ENCODE measurements at places on chromosomes 12 and 14.

GRCh38 chr14:37116933-37117849 is 55.2 kb downstream of the SLC25A21 start:
- DNase-seq: no peak

DNA sequence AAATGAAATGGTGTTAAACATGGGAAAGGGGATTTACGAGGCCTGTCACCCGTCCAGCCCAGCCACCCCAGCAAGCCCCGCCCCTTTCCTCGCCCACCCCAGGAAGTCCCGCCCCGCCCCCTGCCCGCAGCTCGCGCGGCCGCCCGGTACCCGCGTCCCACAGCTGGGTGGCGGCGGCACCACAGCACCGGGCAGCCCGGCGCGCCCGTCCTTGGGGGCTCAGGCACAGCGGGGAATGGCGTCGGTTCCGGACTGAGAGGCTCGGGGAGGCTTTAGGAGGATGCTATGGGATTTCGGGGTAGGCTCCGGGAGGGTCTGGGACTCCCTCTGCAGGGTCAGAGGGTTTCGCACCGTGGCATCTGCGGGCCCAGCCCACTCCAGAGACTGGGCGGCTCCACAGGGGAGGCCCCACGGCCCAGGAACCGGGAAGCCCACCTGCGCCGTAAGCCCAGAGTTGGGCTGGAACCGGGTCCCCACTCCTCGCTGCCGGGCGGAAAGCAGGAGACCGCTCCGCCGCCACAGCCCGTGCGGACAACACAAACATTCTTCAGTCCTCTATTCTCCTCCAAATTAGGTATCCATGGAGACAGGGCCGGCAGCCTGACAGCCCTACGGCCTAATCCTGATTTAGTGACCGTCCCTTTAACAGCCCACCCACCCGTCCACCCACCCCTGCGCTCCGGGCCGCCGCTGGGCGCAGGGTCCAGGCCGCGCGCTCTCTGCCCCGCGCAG is 1.4 kb downstream of the FIGNL2 start:
- peak; percentile 39 for DNase-seq

GRCh38 chr14:30402846-30403245 is 156.1 kb upstream of the G2E3 start:
- DNase-seq: no peak

DNA sequence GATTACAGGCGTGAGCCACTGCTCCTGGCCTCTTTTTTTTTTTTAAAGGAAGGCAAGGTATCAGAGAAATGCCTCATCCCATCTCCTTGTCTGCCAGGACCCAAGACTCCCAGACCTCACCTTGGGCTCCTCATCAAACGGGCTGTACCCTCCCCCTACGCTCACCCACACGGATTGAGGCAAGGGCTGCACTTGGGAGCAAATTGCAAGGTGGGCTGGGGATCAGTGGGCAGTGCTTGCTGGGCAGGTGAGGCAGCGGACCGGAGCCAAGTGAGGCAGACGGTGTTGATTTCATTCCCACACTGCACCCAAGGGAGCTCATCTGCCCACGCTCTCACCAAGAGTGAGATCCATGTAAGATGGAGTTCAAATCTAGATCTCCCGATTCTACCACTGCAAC is 41.0 kb upstream of the DICER1 start:
- no peak for DNase-seq

DNA sequence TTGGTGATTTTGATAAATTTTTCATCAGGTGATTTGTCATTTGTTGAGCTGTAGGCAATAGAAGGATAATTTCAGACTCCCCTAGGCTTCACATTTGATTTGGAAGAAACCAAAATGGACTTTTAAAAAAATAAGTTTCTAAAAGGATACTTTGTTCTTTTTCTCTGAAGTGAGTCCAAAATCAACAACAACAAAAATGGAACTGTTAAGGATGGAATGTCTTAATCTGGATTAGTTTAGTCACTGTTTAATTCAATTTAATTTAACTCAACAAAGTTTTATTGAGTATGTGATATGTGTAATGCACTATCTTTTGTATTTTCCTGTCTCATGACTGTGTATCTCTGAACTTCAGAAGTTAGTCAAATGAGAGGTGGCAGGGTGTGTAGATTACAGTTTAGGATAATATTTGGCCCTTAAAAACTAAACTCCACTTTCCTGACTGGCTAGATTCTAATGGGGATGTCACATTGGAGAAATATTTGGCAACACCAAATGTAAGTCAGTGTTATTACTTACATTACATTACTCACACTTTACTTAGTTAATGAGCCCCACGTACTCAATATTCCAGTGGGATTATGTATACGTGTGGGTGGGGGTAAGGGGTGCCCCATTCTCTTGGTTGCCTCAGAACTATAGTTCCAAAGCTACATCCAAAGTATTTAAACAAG is 209.7 kb downstream of the BCAT1 start:
- no peak for DNase-seq

DNA sequence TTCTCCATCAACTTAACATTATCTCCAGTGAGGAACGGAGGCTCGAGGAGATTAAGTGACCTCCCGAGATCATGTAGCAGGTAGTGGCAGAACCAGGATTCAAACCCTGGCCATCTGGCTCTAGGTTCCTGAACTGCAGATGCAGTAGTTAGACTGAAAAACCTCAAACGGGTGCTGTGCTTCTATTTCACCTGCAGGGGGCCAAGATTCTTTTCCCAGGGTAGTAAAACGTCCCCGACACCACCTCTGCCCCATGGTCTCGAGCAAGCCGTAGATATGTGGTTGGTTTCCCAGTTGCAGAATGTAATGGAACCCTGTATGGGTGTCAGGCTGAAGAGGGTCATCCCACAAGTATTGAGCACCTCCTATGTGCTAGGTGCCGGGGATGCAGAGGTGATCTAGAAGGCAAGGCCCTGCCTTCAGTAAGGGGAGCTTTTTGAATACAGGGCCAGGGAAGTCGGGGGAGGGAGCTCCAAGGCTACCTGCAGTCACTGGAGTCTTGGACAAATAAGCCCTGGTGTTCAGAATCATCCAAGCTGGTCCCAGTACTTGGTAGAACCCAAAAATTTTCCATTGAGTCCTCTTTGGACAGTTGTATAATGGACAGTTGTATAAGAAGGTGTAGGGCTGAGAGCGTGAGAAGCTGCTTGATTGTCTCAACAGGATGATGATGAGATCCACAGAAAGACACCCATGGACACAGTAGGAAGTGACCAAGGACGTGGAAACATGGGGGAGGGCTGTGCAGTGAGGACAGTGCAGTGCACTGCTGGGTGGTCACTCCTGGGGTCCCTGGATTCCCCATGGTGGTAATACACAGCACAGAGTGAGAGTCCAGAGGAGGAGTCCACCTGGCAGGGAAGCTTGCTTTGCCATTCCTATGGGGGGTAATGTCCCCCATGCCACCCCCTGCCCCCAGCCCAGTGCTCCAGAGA is 197.2 kb downstream of the CHST11 start:
- DNase-seq: no peak

GRCh38 chr12:46361667-46362034 is 10.9 kb downstream of the SLC38A2 start:
- no peak for DNase-seq

- no peak for DNase-seq
Measured at GRCh38 chr12:51430196-51430895, 5.7 kb downstream of the SLC4A8 start.

DNA sequence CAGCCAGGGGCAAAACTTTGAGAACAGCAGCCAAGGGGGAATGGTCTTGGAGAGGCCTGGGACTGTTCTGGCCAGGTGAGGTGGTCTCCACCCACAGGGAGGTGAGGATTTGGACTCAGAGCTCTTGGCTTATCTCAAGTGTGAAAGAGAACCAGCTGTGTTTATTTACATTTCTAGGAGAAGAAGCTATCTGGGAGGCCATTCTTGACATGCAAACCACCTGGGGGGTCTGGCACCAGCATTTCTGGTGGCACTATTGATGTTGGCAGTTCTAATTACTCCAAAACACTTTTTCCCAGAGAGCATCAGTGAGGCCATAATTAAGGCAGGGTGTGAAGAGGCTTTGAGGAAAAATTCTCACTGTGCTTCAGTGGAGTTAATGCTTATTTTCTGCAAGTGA is 95.1 kb downstream of the CAND1 start:
- DNase-seq: no peak

GRCh38 chr12:117130801-117131200 is 31.6 kb upstream of the TESC start:
- no peak for DNase-seq

DNA sequence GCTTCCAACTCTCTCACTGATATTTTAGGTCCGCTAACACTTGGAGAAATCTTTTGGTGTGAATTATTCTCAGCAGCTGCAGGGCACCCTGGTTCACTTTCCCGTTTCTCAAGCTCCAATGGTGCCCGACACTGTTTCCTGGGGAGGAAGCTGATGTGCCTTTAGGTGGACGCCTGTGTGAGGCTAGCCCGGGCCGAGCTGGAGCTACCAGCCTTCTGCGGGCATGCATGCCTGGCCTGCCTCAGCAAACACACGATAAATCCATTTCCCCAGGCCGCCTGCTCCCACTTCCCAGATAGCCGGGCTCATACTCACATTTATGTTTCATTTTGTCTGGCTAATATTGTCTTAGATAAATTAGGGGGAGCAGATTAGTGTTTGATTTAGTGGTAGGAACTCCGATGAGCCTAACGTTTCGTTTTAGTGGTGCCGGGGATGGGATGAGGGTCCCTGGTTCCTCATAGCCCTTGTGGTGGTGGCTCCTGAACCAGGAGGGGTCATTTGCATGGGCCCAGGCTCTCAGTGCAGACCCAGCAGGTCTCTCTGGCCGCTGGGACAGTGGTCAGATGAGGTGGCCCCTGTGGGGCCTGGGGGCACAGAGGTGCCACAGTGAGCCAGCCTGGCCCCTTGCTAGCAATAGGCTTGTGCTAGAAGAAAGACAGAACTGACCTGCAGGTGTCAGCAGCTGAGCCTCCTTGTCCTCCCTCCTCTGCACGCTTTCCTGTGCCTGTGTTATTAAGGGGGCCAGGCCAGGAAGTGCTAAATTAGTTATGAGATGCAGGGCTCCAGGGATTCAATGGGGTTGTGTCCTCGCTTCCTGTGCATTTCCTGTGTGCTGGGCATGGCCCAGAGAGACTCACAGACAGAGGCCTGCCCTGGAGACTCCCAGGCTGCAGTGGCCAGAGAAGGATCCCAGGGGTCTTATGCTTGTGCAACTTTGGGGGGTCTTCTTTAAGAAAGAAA is 88.3 kb downstream of the KIF26A start:
- DNase-seq: no peak

DNA sequence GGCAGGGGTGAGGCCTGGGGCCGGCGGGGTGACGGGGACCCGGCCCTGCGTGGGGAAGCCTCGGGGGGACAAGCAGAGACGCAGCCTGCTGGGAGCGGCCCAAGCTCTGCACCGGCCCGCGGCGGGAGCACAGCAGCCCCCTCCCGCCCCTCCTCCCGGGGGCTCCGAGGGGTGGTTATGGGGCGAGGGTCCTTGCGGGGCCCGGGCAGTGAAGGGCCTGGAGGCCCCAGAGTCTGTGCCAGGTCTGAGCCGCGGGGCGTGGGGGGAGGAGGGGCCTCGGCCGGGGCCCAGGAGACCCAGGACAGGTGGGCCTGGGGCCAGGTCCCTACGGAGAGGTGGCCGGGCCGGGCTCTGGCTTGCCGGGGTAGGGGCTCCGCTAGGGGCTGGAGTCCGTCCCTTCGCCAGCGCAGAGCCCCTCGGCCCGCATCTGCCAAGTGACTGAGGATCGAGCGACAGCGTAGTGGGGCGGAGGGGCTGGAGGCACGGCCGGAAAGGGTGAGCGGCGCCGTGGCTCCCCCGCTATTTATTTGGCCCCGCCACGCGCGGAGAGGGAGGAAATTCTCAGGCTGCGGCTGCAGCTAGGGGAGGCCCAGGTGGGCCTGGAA is 495 bp downstream of the TMEM121 start:
- no peak for DNase-seq

- DNase-seq: no peak
Measured at GRCh38 chr14:35573911-35574310, 39.9 kb downstream of the INSM2 start.

DNA sequence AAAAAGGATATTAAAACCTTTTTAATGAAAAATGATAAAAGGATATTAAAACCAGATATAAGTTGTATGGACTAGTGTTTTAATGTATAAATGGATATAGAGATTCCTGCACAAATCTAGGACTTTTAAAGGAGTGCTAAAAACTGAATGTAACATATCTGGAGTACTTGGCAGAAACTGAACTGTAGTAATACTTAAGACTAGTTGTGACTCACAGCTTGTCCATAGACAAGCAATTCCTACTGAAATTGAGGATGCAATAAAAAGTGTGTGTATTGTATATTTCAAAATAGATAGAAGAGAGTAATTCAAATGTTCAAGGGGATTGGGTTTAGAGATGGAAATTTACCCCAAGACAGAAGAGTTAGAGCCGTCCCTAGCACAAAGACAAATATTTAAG is 59.6 kb downstream of the FBXO33 start:
- no peak for DNase-seq

GRCh38 chr12:124952295-124952694 is 36.6 kb downstream of the DHX37 start:
- no peak for DNase-seq

DNA sequence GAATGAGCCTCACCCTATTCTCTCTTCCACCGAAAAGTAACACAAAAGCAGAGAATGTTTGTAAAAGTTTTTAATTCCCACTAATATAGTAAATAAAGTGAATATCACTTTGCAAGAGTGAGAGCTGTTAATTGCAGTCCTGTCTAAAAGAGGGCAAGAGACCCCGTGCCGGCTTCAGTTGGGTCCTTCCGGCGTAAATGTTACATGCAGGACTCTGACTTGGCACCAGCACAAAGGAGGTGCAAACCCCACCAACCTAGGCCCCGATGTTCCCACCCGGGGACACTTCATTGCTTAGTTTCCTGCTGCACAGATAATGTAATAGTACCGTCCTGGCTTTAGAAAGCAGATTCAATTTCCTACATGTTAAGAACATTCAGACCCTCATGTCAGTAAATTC is 66.0 kb upstream of the DYNC1H1 start:
- DNase-seq: no peak

DNA sequence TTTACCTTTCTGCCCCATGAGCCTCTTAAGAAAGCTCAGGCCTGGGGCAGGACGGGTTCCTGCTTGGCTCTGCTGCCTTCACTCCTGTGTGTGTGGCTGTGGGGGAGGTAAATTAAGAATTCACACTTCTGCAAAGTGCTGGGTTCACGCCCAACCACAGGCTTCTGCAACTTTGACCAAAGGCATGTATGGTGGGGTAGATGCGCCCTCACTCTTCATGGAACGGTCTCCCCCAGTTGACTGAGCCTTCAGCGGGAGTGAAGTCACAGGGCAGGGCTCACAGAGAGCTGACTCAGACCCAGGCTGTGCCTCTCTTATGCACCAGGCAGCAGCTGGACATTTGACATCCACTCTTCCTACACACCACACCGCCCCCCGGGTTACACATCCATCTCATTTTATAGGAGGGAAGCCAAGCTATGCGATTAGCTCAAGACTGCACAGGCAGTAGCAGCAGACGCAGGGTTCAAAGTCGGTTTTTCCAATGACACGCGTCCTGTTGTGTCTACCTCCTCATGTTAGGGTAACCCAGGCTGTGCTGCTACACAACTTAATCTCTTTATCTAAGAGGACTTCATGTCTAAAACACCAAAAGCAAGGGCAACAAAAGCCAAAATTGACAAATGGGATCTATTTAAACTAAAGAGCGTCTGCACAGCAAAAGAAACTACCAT is 15.4 kb upstream of the BCL11B start:
- no peak for DNase-seq

GRCh38 chr12:55818140-55818728 is 393 bp downstream of the ORMDL2 start:
- no peak for DNase-seq

GRCh38 chr12:18932211-18932610 is 194.3 kb downstream of the CAPZA3 start:
- no peak for DNase-seq

GRCh38 chr14:103280278-103280928 is 53.6 kb upstream of the EIF5 start:
- DNase-seq: no peak

Data from stimulated activated CD8-positive, alpha-beta memory T cell treated with anti-CD3 and anti-CD28 coated beads, Interleukin-4, amount 100 ng/mL, for 24 hours (primary cell).